ENCODE measurements at places on chromosomes 4 and X.

DNA sequence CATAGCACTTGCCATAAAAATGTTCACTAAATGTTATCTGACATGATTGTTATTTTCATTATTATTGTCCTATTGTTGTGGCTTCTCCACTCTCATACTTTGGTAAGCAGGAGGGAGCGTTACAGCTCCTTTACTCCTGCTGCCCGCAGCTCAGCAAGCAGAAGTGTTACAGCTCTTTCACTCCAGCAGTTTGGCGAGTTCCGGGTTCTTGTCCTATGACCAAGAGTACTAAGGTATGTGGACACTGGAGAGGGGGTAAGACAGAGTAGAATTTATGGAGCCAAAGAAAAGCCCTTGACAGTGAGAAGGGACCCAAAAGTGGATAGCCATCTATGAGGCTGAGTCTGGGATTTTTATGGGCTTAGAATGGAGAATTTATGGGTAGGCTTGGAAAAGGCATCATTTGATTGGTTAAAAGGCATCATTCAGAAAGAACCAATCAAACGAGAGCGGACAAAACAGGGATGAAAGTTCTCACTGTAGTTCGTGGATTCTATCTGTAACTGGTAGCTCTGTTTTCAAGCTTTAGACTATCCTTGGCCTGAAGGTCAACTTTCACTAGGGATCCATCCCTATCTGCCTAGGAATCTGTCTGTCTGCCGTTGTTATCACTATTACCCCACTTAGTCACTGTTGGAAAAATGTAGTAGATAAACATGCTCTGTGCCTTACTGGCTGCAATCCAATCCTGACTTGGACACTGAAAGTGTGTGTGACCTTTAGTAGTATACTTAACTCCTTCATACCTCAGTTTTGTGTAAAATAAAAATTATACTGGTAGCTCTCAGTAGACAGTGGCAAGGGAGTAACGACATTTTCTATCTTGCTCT, 545.6 kb upstream of the LCORL start:
- no peak for DNase-seq

GRCh38 chr4:150942539-150942938, 72.5 kb downstream of the LRBA start:
- DNase-seq = no peak

DNA sequence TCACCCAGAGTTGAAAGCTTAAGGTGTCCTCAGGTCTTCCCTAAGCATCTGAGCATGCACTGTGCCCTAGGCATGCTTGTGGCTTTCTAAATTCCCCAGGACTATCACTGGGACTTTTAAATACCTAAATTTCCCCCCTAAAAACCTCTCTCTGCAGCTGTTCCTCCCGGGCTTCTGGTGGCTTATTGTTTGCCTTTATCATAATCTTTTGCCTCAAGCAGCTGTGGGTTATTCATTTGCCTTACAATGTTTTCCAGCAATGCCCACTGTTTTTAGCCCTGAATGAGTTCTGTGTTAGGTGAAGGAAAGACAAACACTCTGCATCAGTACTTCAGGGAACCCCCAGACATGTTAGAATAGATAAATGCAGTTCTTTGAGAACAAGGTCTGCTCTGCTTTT, 455.0 kb downstream of the ZIC3 start:
- no peak for DNase-seq

DNA sequence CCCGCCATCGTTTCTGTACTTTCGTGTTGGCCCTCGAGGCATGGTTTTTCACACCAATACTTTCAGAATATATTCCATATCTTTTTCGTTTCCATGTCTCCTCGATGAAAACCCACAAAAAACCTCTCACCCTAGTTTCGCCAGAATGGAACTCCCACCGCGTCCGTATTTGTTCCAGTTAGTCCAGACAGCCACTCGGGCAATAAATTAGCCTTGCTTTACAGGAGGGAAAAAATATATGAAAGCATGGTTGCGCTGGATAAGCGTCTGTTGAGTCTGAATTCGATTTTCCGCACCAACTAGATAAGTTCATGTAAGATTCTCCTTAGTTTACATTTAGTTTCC, 550 bp upstream of the CHM start:
- DNase-seq = no peak

DNA sequence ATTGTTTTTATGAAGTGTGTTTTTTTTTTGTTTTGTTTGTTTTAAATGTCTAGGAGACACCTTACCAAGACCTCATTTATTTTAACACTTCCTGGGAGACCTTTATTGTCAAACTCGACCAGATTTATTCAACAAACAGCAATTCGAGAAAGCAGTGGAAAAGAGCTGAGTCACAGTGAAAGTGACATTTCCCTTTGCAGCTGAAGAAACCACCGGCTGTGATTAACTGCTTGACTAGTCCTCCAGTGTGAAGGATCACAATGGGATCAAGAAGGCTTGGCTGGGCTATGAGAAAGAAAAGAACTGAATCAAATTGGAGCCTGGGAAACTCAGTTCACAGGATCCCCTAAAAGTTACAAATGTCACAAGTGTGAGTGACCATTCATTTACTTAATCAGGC, 11.9 kb upstream of the ADH7 start:
- DNase-seq = no peak

DNA sequence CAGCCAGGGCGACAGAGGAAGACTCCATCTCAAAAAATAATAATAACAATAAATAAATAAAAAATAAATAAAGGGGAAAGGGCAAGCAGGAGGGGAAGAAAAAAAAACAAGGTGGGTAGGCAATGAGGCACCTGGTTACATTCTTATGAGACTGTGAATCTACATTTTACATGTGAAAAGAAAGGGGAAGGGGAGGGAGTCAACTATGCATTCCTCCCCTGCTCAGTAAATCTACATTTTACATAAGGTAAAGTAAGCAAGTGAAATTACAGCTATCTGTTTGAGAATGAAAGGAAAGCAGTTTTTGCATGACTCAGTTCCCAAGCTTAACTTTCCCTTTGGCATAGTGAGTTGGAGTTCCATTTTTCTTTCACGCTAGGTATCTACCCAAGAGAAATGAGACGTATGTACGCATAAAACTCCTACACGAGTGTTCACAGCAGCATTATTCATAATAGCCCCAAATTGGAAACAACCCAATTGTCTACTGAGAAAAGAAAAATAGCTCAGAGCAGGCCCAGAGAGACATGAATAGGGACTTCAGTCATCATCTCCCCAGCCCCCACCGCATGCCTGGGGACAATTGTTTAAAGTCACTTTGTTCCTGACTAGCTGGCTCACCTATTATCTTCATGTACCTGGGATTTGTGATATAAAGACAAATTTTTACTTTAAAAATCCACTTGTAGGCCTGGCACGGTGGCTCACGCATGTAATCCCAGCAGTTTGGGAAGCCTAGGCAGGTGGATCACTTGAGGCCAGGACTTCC, 52.4 kb downstream of the DDX3X start:
- DNase-seq = no peak

DNA sequence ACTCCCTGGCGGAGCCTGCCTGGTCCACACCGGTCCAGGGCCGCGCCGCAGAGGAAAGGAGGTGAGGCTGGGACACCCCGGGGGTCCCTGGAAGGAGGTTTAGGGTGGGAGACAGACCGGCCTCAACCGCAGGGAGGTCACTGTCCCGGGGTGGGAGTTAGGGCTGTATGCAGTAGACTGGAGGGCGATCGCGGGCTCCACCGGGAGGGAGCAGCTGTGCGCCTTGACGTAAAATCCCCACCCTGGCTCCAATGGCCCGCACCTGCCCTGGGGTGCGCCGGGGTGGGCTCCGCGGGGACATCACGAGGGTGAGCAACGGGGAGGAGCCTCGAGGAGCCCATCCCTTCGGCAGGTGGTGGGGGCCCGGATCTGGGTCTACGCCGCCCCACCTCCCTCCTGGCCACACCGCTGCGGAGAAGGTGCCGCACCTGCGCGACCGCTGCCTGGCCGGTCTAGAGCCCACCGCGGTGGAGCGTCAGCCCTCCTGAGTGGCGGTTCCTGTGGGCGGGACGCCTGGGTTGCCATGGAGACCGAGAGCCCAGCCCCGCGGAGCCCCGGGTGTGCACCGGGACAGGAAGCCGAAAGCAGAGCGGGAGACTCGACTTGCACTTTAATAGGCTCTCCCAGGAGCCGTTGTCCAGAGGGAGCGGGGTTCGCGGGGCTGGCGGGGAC, 105.1 kb downstream of the ADRA2C start:
- DNase-seq = no peak

DNA sequence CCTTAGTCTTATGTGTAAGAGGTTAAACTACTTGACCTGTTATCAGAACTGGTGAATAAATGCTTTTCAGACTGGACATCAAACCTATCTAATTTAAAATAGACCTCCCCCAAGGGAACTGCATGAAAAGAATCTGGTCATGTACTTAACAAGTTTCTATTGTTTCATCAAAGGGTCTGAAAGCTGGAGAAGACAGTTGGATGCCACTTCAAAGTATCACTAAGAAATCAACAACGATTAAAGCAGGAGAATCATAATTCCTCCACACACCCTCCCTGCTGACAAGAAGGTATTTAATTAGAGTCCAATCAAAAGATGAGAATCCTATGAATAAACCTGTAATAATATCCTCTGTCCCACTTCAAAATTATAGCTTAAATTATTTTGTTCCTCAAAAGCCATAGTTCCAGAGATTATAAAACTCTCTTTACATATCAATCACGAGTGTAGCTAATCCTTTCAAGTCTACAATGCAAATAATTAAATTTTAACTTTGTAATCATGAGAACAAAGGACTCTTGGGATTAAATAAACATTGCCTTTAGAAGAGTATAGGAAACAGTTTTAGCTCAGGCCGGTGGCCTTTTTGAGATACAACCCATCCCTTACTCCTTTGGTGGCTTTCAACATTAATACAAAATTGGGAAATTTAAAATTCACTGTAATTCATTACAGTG, 35.1 kb downstream of the TSPAN5 start:
- DNase-seq = no peak

DNA sequence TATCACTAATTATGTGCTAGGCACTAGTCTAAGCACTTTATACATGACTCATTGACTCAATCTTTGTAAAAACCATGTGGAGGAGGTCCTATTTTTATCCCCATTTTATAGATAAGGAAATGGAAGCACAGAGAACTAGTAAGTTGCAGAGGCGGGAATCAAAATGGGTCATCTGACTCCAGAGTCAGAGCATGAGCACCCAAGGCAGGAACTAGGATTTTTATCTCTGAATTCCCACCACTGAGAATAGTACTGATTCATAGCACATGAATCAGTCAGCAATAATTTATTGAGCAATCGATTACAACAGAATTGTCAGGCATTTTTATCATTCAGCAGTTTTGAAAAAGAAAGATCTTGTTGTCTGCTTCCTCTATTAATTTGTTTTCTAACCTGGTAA, 19.3 kb downstream of the SCARB2 start:
- no peak for DNase-seq

DNA sequence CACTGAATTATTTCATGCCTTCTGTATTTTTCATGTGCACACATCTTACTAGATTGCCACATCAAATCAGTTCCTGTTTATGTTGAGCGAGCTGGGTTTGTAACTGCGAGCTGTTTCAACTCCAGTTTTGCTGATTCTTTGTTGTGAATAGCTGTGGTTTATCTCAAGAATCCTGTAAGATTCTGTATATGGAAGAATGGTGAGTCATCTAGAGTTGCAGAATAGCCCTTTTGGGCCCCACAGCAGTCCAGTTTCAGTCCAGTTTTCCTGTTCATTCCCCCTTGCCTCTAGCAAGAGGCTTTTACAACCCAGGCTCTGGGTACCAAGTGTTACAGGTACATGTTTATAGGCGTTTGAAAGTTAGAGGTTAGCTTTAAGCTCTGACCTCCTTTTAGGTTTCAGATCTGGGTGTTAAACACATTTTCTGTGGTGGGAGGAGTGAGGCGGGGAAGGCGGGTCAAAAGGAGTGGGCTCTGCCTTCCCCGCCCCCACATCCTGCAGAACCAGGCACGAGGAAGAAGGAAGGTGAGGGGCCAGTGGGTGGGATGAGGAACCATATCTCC, 32.7 kb downstream of the TBC1D14 start:
- DNase-seq = no peak

- DNase-seq = no peak
These were observed 69.0 kb upstream of the TMEM33 start for GRCh38 chr4:41865981-41866798.

GRCh38 chr4:185825737-185826136, 13.7 kb upstream of the SORBS2 start:
- DNase-seq = no peak

DNA sequence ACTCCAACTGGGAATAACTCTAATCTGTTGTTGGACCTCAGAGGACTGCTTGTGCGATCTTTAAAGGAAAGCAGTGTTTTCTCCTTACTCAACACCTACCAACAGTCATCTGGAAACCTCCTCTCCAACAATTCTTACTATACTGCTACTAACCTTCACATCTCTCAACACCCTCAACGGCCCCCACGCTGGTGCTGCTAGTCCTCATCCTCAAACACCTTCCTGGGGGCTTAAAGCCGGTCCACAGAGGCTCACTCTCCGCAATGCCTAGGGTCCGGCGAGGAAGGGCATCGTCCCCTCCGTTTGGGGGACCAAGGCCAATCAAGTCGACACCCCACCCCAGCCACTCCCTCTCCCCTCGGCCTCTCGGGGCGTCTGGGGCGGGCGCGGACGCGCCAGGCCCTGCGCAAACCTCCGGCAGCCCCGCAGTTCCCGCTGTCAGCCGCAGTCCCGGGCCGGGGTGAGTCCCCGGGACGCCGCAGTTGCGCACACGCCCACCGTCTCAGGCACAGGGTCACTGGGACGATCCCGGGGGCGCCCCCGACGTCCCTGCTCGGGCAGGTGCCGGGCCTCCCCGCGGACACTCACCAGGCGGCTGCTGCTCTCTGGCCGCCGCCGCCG, 418 bp downstream of the TAB3 start:
- no peak for DNase-seq

- no peak for DNase-seq
These were observed 27.6 kb upstream of the CFAP299 start for GRCh38 chr4:80307774-80308465.

GRCh38 chrX:31397119-31397518, 325.3 kb upstream of the FTHL17 start:
- no peak for DNase-seq

DNA sequence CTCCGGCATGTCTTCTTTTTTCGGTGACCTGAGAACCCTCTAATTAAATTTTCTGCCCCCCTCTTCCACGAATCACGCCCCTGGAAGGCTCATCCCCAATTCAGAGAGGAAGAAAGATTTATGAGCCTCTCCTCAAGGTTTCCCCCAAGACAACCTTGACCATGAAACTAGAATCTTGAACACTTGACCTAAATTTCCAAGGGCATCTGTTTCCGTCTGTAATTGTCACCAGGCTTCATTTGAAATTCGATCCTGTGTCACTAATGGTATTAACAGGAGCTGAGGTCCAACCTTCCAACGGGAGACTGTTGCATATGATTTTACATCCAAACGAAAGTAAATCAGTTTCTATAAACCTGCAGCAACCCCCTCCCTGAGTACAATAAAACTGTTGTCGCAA, 139.9 kb upstream of the ZIC3 start:
- DNase-seq = no peak

DNA sequence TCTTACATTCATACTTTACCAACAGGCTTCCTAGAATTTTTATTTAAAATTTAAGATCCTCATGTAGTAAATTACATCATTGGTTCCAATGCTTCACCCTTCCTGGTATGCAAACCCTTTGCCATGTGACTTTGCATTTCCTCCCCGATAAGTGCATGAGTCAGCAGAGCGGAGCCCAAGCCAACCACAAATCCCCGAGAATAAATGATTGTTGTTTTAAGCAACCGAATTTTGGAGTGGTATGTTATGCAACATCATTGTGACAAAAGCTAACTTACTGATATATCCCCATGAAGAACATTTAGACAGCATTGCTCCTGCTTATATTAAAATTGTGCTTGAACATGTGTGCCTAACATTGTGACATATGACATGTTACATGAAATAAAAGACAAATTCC, 199.4 kb upstream of the DDX53 start:
- no peak for DNase-seq

Measured in stimulated activated CD4-positive, alpha-beta T cell treated with anti-CD3 and anti-CD28 coated beads, TNF-alpha, amount 100 ng/mL, for 4 hours (primary cell).